CD14-positive monocyte (primary cell): ENCODE measurements at places on chromosomes 6 and 20. TPM values are rescaled to one million over a fixed set of nuclear protein-coding genes. Genes with fewer than 3 reads are reported as not detected.

Gene ZC3H12D
- polyA plus RNA-seq = 4.7 and 5.6 TPM in 2 replicates

Gene TRERF1
- 2.0 TPM for polyA plus RNA-seq

Gene RBM24
- polyA plus RNA-seq = not detected in 2 replicates

Gene SYS1
- 23.1 TPM for polyA plus RNA-seq

Gene RWDD1
- 11.8 and 12.3 TPM in 2 replicates for polyA plus RNA-seq

Gene WFDC5
- not detected for polyA plus RNA-seq

Gene VGLL2
- polyA plus RNA-seq = not detected in 2 replicates

Gene TRIM26
- 26.4 and 34.6 TPM in 2 replicates for polyA plus RNA-seq

Gene CDH26
- 1.2 and 2.0 TPM in 2 replicates for polyA plus RNA-seq

Gene RAE1
- 15.8 TPM for polyA plus RNA-seq

Gene TGM3
- polyA plus RNA-seq = not detected in 2 replicates

Gene CRISP3
- not detected for polyA plus RNA-seq

Gene TMEM200A
- not detected in 2 replicates for polyA plus RNA-seq

Gene APOBEC2
- polyA plus RNA-seq = 0.14 TPM

Gene GLYATL3
- polyA plus RNA-seq = not detected

Gene PLN
- polyA plus RNA-seq = not detected

Gene TNFRSF6B
- not detected for polyA plus RNA-seq

Gene USP49
- polyA plus RNA-seq = 2.5 and 4.8 TPM in 2 replicates

Gene LSM2
- 41.0 TPM for polyA plus RNA-seq

Gene GNMT
- polyA plus RNA-seq = 7.8 and 9.5 TPM in 2 replicates

Gene ZNF322
- 1.3 and 2.0 TPM in 2 replicates for polyA plus RNA-seq

Gene DEFB124
- polyA plus RNA-seq = not detected

Gene SPATS1
- polyA plus RNA-seq = not detected

Gene SLC35D3
- polyA plus RNA-seq = not detected
